ENCODE measurements at places on chromosomes 6 and 20. TPM values are rescaled to one million over a fixed set of nuclear protein-coding genes. Genes with fewer than 3 reads are reported as not detected.

C2 gene
- 0.61 TPM for total RNA-seq

- DNase-seq: no peak
Observed at GRCh38 chr6:21733311-21733710, 139.8 kb downstream of the SOX4 start.

PEX6 gene
- total RNA-seq: 24.7 TPM

- no peak for DNase-seq
Observed at GRCh38 chr20:60990061-60990460, 262.0 kb upstream of the CDH4 start.

DNA sequence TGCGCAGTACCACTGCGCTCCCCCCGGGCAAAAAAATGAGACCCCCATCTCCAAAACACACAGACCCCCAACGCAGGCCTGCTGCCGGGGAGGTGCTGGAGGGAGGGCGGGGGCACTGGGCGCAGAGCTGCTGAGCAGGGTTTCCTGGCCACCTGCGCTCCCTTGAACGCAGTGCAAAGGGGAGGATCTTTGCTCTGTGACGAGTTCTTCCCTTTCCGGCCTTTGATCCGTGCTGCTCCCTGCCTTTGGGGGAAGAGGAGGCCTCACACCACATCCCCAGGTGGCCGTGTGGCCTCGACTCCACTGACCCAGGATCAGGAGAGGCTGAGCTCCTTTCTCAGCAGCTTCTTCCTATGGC, 8.9 kb upstream of the COL20A1 start:
- peak; percentile 48 for DNase-seq

NFATC2 gene
- 39.9 TPM for total RNA-seq

- no peak for DNase-seq
Observed at GRCh38 chr6:158756977-158757752, 62.0 kb downstream of the EZR start.

DNA sequence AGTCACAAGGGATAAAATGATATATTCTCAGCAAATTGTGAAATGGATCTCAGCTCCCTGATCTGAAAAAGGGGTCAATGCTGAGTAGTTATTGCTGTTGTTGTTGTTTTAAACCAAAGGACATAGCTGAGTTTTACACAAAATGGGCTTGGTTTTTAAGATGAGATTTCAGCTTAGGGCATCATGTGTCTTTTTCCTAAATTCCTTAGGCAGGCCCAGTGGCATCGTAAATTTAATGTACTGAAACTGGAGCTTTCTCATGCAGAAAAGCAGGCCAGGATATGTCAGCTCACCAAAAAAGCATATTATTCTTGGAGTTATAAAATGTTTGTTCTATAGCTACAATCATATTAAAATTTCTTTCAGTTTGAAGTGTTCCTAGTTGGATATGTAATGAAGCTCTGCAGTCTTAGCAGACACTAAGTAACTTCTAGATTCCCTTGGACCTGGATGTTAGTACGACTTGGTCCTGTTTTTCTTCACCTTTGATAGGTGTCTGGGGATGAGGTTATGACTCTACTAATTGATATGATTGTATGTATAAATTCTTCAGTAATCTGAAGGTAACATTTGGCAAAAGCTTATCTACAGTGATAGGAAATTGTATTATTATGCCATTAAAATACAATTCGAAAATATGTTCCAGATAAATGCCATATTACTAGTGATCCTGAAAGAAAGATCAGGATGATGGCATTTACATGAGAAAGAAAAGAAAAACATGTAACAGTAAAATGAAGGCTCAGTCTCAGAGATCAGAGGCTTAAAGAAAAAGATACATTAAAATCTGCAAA, 663.3 kb downstream of the RFPL4B start:
- no peak for DNase-seq

STX7 gene
- 17.2 TPM for total RNA-seq
